ENCODE measurements at places on chromosomes 6 and 20.

- DNase-seq: peak; percentile 25
Measured at GRCh38 chr6:154792761-154793160, 59.5 kb downstream of the SCAF8 start.

DNA sequence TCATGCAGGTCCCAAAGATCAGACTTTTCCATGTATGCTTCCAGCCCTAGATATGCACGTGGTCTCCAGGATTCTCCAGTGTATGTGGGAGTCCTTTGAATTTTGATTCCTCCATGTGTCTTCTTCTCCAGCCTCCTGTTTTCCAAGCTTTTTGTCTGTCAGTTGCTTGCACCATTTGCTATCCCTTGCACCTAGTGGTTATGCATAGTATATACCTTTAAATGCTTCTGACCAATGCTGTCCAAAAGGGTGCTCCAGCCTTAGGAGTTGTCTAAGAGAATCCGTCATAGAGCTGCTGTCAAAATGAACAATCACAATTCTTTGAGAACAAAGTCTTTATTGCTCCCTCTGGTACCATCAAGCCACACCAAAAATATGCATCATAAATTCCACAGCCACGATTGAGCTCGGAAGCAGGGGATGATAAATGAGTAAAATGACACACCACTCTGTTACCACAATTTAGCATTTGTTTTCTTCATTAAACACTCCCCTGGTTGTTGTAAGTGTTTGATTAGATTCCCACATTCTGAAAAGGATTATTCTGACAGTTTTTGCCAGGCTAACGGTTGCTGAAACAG lies 706.2 kb upstream of the GJE1 start:
- no peak for DNase-seq

DNA sequence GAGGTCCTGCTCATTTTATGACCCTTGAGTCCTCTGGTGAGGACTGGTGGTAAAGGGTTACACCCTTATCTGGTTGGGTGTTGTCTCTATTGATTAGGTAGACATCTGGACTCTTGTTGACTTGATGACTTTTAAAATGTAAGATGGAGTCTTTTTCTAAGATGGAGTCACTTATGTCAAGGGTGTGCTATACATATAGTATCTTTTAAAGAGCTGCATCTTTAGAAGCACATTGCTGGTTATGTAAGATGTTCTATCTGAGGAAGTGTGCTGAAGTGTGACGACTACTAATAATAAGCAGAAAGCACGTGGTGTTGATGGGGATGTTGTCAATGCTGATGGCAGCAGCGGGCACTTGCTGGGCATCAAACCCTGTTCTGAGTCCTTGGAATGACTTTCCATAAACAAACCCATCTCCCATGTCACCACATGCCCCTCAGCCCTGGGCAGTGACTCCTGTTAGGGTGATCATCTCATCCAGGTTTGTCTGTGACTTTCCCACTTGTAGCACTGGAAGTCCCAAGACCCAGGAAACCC lies 229.6 kb downstream of the EYA2 start:
- peak; percentile 30 for DNase-seq

DNA sequence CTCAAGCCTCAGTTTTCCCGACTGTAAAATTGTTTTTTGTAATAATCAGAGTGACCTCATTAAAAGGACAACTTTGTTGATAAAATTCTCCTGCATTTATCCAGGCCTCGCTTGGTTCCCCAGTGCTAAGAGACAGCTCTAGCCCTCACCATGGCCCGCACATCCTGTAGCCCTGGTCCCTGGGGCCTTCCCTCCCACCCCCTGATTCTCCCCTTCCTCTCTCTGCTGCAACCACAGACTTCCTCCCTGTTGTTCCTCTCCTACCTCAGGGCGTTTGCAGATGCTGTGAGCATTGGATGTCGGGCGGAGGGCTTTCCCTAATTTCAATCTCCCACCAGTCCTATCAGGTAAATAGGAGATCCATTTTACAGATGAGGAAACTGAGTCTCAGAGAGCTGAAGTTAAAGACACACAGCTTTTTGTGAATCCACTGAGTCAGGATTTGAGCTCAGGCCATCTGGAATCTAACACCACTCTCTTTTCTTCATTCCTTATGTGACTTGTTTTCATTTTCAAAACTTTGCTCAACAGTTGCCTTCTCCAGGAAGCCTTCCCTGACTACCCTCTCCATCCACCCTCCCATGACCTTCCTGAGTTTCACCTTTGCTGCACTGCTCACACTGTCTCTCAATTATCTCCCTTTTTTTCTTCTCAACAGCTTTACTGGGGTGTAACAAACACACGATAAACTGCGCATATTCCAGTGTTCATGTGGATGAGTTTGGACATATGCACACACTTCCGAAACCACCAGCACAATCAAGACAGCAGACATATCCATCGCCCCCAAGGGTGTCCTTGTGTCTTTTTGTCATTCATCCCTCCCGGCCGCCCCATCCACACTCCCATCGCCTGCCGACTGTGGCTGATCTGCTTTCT lies 107.1 kb downstream of the CEBPB start:
- DNase-seq: no peak

DNA sequence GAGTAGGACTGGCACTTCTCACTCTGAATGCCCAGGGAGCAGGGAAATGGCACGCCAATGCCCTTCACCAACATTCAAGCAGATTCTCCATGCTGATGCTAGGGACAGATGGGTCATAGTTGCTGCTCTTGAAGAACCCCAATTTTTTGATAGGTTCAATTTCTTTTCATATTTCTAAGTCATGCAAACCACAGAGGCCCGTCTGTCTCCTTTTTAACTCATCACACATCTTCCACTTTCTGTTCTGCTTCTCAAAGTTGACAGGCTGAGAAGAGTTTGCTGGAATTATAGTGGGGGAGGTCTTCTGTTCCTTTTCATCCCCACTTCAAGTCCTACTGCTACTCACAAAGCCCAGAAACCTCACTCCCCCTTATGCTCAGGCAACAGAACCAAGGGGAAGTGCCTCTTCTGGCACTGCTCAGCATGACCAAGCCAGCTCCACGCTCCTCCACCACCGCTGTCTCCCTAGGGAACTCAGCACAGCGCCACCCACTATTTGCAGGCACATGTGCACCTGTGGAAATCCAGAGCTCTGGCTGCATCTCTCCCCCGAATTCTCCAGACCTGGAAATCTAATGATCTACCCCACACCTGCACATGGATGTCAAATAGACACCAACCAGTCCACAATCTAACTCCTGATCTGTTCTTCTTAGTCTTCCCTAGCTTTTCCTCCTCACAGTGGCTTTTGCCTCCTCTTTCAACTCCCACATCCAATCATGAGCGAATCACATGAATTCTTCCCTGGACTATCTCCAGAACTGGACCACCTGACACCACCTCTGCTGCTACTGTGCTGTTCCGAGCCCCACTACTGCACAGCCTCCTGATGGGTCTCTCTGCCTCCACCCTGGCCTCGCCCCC lies 10.7 kb downstream of the ZBTB24 start:
- DNase-seq: no peak

DNA sequence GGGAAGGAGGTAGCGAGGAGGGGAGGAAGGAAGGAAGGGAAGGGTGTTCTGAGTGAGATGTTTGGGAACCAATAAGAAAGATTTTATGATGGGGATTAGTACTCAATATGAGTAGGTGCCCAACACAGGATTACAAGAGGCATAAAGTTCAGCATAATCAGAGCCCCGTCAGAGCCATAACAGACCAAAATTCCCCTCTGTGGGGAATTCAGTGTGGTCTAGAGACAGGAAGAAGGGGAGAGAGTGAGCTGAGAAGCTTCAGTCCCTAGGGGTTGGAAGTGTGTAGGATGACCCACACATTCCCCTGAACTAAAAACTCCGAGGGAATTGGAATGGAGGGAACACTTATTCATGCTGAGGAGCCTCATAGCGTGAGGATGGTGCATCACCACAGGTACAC lies 160.3 kb upstream of the SASH1 start:
- no peak for DNase-seq

GRCh38 chr6:154930451-154930851 lies 64.7 kb upstream of the TIAM2 start:
- DNase-seq: no peak

- DNase-seq: no peak
Measured at GRCh38 chr20:32152421-32153155, 43.1 kb downstream of the TM9SF4 start.

DNA sequence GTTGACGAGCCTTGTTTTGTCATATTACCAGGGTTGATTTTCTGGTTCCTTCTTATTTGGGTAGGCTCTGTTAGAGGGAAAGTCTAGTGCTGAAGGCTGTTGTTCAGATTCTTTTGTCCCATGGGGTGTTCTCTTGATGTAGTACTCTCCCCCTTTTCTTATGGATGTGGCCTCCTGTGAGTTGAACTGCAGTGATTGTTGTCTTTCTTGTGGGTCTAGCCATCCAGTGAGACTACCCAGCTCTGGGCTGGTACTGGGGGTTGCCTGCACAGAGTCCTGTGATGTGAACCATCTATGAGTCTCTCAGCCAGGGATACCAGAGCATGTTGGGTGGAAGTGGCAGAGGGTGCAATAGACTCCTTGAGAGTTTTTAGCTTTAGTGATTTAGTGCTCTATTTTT lies 680.6 kb downstream of the RFPL4B start:
- DNase-seq: no peak

DNA sequence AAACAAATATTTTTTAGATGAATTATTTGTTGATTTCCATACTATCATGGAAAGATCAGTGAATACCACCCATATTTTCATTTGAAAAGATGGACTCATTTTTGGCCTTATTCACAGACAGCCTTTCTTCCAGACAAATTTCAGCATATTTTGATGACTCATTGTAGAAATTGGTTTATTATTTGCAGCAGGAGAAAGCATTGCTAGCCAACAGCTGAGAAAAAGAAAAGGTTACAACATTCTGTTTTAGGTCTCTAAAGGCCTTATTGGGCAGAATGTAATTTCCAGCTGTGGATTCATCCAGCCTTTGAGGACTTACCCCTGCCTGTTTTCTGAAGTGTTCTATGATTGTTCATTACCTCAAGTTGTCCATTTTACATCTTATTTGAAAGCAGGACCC lies 201.9 kb downstream of the PLCB4 start:
- peak; percentile 91 for DNase-seq

DNA sequence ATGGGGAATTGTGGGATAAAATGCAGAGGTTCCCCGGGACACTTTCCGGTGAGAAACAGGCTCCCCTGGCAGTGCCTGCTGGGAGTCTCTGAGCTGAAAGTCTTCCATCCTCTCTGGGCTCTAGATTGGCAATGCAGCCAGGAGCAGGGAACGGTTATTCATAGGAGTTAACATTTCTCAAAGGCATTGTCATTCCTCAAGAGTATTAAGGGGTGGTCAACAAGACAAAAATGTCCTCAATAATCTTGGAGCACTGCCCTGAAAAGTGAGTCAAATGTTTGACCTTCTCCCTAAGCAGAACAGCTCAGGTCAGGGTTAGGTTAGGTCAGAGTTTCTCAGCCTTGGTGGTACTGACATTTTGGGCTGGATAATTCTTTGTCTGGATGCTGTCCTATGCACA lies 13.2 kb downstream of the BPIFB1 start:
- DNase-seq: no peak

DNA sequence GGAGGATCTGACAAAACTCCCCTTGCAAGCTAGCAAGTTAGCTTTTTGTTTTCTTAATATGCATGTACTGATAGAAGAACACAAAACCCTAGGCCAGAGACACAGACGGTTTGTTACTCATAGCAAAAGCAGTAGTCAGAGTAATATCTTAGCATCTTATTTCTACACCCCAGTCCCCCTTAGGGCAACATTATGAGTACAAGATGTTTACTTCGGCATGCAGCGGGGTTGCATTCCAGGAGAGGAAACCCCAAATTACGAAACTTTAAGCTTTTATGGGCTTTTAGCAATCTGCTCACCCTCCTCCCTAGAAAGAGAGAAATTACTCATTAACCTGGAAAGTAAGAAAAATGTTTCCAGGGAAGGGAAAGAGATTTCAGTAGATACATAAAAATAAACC lies 1286.9 kb downstream of the EPHA7 start:
- no peak for DNase-seq

DNA sequence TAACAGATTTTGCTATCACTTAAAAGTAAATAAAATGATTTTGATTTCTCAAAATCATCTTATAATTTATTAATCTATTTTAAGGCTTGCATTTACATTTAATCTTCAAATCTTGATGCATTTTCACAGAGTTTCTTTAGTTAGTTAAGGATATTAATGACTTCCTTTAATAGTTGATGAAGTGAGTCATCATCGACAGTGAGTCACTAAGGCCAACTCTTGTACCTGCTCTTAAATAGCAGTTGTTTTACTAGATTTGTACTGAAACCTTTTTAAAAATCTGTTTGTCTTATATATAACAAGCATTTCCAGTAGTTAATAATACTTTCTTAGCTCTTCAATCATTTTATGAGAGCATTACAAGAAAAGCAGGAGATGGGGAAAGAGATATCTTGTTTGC lies 191.7 kb downstream of the ESR1 start:
- DNase-seq: peak; percentile 43

GRCh38 chr6:69796073-69796641 lies 653 bp downstream of the LMBRD1 start:
- DNase-seq: peak; percentile 59

- DNase-seq: no peak
Measured at GRCh38 chr6:67047996-67048395, 1341.0 kb upstream of the EYS start.

DNA sequence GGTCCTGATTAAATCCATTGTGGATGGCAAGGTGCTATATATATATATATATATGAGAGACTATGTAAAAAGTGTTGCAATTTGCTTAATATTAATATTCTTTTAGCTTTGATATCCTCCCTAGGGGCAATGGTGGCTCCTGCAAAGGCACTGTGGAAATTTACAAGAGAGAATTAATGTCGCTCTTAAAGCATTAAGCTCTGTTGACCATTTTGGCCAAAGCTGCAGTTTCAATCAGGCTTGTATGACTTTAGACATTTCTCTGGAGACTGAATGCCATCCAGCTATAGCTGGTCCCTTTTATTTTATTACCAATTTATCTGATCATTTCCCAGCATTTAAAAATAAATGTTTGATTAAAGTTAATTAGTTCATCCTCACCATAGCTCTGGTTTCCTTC lies 155.3 kb downstream of the JARID2 start:
- DNase-seq: no peak

DNA sequence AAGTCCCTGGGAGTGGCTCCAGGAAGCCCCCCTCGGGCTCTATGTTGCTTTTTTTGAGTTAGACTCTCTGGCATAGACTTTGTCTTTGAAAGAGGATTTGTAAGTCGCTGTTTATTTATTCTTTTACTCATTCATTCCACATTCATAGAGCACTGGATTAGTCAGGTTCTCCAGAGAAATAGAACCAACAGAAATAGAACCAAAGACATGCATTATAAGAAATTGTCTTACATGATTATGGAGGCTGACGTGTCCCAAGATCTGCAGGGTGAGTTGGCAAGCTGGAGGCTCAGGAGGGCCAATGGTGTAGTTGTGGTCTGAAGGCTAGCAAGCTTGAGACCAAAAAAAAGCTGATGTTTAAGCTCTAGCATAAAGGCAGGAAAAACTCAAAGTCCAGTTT lies 98.3 kb upstream of the CHD6 start:
- peak; percentile 41 for DNase-seq

- DNase-seq: peak; percentile 61
Measured at GRCh38 chr6:148952147-148953035, 205.6 kb downstream of the UST start.

GRCh38 chr20:33835615-33836172 lies 24.5 kb downstream of the CHMP4B start:
- DNase-seq: no peak

Measured in fibroblast of lung (primary cell).